ENCODE measurements at places on chromosomes 3 and 15. TPM values are rescaled to one million over a fixed set of nuclear protein-coding genes. Genes with fewer than 3 reads are reported as not detected.

CCDC9B gene
- 18.3 TPM for total RNA-seq

CPB1 gene
- total RNA-seq = not detected

OIP5 gene
- 13.3 TPM for total RNA-seq

LRRN1 gene
- total RNA-seq = not detected

RNF13 gene
- 51.4 TPM for total RNA-seq

RAB43 gene
- total RNA-seq = 5.5 TPM

IL16 gene
- total RNA-seq = not detected

Data from A549 treated with GW870086 at 1 μM for 4 hours (cell line).